Thoracic aorta endothelial cell (primary cell): ENCODE measurements at places on chromosomes 11 and 22. TPM values are rescaled to one million over a fixed set of nuclear protein-coding genes. Genes with fewer than 3 reads are reported as not detected.

The KBTBD4 gene
- 21.4 and 27.5 TPM in 2 replicates for total RNA-seq

The IGSF22 gene
- total RNA-seq, result not detected in 2 replicates

The VSIG2 gene
- total RNA-seq, result 0.27 and 0.43 TPM in 2 replicates

The C1QTNF5 gene
- 43.1 and 51.7 TPM in 2 replicates for total RNA-seq

The TEX54 gene
- total RNA-seq, result not detected in 2 replicates

The LRP4 gene
- total RNA-seq, result 0.93 and 1.5 TPM in 2 replicates

The CDC42EP1 gene
- total RNA-seq, result 39.8 and 43.1 TPM in 2 replicates

The KREMEN1 gene
- total RNA-seq, result 0.40 and 1.1 TPM in 2 replicates

The IGSF9B gene
- total RNA-seq, result under 0.01 TPM in 2 replicates

The ZNF70 gene
- 5.6 and 6.3 TPM in 2 replicates for total RNA-seq

The TMEM191B gene
- total RNA-seq, result not detected in 2 replicates

The MMP1 gene
- total RNA-seq, result 5.2 and 2,491 TPM in 2 replicates

The SLC25A1 gene
- 70.2 and 86.9 TPM in 2 replicates for total RNA-seq

The CCDC15 gene
- total RNA-seq, result 6.6 and 7.7 TPM in 2 replicates
